ENCODE measurements at places on chromosomes 1 and 21. TPM values are rescaled to one million over a fixed set of nuclear protein-coding genes. Genes with fewer than 3 reads are reported as not detected.

Gene OR2T12
- total RNA-seq: not detected

Gene CYYR1
- total RNA-seq: 26.9 TPM

Gene FMO3
- total RNA-seq: 0.37 TPM

Gene TMIGD3
- not detected for total RNA-seq

Gene NBPF4
- not detected for total RNA-seq

Gene KCND3
- total RNA-seq: 1.4 TPM

Gene RGS13
- not detected for total RNA-seq

Gene LPAR3
- 0.17 TPM for total RNA-seq

Gene TCHHL1
- total RNA-seq: not detected

Gene THEM5
- not detected for total RNA-seq

Gene TPRG1L
- total RNA-seq: 29.4 TPM

Gene CSMD2
- not detected for total RNA-seq

Gene TRIM63
- not detected for total RNA-seq

Gene LORICRIN
- total RNA-seq: not detected

Gene FLG
- under 0.01 TPM for total RNA-seq

DNA sequence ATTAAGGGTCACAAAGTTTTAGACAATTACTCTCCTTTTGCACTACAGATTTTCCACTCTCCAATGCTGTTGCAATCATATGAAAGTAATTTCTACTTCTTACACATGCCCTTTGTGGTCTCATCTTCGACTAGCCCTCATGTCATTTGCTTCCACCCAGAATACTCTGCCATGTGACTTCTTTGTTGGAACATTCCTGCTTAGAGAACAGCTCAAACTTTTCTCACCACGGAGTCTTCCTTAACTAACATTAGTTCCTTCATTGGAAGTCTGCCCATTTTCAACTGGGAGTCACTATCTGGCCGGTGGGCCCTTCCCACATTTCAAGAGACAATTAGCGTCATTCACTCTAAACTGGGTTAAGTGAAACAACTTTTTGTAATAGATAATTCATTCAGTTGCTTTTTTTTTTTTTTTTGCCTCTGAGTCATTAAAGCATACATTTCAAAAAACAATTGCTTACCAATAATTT is 142.6 kb upstream of the PALMD start:
- DNase-seq: peak; percentile 7

DNA sequence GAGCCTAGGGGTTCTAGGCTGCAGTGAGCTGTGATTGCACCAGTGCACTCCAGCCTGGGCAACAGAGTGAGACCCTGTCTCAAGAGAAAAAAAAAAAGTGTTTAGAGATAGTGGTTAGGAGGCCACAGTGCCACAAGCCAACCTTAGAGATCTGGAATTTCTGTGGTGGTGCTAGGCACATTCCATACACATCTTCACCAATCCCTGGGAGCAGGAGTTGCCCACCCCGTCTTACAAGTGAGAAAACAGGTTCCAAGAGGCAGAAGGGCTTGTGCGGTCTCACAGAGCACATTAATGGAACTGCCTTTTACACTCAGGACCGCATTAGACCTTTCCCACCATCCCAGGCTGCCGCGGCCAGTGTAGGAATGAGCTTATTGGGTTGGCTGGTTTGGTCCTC is 93.2 kb downstream of the EPHB2 start:
- DNase-seq: no peak

DNA sequence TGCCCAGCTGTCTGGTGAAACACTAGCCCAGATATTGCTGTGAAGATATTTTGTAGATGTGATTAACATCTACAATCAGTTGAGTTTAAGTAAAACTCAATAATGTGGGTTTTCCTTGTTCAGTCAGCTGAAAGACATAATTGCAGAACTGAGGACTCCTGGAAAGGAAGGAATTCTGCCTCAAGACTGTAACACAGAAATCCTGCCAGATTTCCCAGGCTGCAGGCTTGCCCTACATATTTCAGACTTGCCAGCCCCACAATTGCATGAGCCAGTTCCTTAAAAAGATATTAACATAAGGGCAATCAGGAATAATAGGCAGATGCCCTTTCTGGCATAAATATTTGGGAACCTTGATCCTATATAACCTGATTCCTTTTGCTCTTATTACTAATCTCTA is 14.2 kb upstream of the NIBAN1 start:
- no peak for DNase-seq

DNA sequence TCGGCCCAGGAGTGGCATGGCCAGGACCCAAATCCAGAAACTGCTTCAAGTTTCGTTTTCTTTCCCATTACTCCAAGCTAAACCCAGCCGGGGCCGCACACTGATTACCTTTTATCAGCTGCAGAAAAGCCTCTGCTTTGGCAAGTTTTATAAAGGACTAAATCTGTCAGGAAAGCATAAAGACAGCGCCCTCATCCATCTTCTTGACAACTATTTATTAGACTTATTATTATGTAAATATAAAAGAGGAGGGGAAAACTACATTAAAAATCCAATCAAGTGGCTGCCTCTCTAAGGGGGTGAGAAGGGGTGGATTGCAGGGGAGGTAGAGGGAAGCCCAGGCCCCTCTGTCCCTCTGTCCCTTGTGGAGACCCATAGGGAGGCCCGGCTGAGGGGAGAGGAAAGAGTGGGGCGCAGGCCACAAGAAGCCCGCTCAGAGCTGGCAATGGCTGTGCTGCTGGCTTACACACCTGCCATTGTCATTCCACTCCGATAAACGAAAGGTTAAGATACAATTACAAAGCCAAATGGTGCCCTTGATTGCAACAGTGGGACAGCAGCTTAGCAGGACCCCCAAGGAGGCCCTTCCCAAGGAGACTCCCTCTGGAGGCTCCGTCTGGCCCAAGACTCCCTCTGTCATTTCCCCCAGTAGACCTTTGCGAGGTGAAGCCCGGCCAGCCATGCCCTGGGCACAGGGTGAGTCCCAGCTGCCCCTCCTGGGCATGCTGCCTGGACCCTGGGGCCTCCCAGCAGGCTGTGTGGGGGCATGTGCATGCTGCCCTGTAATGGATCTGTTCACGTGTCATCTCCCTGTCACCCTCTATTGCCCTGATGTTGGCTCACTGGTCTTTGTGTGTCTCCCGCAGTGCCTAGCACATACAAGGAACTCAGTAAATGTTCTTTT is 45.4 kb downstream of the KCND3 start:
- DNase-seq: no peak

DNA sequence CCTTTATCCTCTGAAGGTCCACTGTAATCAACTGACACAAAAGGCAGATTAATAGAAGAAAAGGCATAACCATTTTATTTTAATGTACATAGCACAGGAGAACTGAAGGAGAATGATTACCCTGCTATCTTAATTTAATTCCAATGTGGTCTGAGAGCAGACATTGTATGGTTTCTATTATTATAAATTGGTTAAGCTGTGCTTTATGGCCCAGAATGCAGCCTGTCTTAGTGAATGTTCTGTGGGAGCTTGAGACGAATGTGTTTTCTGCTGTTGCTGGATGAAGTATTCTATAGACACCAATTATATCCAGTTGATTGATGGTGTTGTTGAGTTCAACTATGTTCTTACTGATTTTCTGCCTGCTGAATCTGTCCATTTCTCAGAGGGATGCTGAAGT is 25.0 kb upstream of the SLC2A1 start:
- no peak for DNase-seq

- no peak for DNase-seq
These were observed 220.5 kb downstream of the CAMTA1 start for GRCh38 chr1:7005762-7006161.

GRCh38 chr1:237309595-237310118 is 267.7 kb downstream of the RYR2 start:
- DNase-seq: no peak

- peak; percentile 44 for DNase-seq
These were observed 90.5 kb downstream of the GDAP2 start for GRCh38 chr1:117838911-117839310.

- DNase-seq: no peak
These were observed 45.0 kb downstream of the MIS18A start for GRCh38 chr21:32233722-32234301.

DNA sequence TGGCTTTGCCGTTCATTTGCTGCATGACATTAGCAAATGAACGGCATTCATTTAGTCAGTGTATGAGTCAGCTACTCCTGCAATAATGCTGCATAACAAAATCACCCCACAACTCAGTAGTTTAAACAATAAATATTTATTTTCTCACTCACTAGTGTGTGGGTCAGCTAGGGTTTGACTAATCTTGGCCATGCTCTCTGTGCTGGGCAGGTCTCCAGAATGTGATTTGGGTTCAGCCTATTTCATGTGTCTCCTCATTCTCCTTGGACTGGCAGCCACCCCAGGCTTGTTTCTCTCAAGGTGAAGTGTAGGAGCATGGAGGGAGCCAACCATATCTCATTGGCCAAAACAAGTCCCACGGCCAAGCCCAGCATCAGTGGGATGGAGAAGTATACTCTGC is 104.3 kb downstream of the LACTBL1 start:
- DNase-seq: no peak

GRCh38 chr21:16476056-16476825 is 746.5 kb downstream of the USP25 start:
- DNase-seq: no peak

- DNase-seq: no peak
These were observed 192.3 kb downstream of the PRDM16 start for GRCh38 chr1:3261007-3261968.

GRCh38 chr1:232667778-232668165 is 37.8 kb upstream of the SIPA1L2 start:
- no peak for DNase-seq

DNA sequence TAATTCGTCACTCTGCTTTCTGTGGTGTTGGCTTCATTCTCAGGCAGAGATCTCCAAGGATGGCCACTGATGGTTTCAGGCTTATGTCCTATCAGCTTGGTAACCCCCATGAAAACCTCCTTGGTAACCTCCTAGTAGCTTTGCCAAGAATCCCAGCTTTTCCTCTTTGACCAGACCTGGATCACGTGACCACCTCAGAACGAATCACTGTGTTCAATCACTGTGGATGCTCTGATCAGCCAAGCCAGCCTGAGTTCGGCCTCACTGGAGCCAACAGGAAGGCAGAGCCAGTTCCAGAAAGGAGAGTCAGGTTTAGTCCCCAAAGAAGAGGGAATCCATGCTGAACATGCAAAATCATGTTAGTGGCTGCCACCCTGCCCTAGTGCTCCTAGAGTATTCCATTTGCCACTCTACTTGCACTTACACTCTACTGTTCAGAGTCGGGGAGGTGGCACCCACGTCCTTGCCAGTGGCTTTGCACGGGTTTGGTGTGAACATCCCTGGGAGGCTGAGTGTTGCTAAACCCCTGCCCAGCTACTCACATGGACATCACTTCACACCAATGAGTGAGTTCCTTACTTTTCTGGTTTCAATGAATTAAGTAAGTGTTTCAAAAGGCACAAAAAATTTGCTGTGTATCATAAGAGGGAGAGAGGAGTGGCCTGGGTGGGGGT is 33.5 kb upstream of the SSBP3 start:
- peak; percentile 15 for DNase-seq

- peak; percentile 98 for DNase-seq
These were observed 112.9 kb downstream of the ZBTB18 start for GRCh38 chr1:244163861-244164510.

GRCh38 chr1:111720274-111720976 is 18.8 kb downstream of the INKA2 start:
- no peak for DNase-seq

DNA sequence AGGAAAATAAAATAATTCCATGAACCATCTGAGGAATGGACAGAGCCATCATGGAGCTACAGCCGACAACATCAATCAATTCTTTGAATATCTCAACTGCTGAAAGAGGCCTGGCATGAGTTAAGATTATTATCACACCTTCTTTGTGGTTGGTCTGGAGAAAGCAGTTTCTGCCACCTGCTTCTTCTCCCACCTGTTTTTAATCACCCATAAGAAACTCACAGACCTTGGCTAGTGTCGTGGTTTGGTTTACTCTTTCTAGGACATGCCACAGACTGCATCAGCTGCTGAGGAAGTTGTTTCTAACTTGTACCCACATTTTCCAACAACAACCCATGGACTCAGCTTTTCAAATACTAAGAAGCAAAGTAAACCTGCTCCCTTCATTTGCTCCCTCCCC is 65.6 kb downstream of the NTPCR start:
- no peak for DNase-seq

DNA sequence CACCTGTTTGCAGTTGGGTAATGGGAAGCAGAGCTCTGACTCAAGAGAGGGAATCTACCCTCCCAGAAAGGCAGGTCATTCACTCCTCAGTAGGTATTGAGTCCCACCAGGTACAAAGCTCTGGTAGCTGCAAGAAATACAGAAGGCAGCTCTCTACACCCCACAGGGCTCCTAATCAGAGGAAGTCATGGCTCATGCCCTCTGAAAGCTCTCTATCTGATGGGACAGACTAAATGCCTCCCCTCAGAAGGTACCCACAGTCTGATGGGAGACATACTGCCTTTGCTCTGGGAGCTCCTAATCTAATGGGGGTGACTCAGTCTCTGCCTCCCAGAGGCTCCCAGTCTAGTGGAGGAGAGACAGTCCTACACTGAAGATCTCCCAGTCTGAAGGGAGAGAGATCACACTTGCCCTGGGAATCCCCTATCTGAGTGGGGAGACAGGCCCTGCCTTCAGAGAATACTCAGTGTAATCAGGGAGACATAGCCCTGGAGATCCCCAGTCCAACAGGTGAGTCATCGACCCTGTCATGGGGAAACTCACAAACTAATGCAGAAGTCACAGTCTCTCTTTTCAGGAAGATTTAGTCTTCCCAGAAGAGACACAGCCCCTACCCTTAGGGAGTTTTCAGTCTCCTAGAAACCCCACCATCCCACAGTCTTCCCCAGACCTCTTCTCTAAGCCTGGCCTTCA is 23.7 kb downstream of the CAMK1G start:
- DNase-seq: peak; percentile 32

DNA sequence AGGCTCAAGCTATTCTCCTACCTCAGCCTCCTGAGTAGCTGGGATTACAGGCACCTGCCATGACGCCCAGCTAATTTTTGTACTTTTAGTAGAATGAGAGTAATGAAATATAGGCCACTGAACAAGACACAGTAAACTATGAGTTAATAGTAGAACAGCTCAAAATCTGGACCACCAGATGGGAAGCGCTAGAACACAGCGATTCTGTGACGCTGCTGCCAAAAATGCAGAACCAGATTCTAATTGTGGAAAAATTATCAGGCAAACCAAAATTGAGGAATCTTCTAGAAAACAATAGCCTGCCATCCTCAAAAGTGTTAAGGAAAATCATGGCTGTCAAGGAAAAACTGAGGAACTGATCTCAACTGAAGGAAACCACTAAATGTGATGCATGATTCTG is 111.4 kb upstream of the TIAM1 start:
- no peak for DNase-seq

DNA sequence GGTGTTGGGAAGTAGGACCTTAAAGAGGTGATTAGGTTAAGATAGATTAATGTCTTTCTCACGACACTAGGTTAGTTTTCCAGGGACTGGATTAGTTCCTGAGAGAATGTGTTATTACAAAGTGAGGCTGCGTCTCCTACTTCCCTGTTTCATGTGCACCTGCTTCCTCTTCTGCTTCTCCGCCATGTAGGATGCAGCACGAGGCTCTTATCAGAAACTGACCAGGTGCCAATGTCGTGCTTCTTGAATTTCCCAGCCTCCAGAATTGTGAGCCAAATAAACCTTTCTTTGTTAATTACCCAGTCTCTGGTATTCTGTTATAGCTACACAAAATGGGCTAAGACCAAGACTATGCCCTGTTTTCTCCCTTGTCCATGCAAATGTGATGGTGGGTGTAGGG is 152.2 kb upstream of the LMO4 start:
- DNase-seq: no peak

GRCh38 chr1:9850442-9851162 is 26.8 kb upstream of the CLSTN1 start:
- no peak for DNase-seq

Data from dermis blood vessel endothelial cell (primary cell).